Brain (organoid and tissue), 16 donors: ENCODE measurements at places on chromosomes 7 and 10. TPM values are rescaled to one million over a fixed set of nuclear protein-coding genes. Genes with fewer than 3 reads are reported as not detected.

DNA sequence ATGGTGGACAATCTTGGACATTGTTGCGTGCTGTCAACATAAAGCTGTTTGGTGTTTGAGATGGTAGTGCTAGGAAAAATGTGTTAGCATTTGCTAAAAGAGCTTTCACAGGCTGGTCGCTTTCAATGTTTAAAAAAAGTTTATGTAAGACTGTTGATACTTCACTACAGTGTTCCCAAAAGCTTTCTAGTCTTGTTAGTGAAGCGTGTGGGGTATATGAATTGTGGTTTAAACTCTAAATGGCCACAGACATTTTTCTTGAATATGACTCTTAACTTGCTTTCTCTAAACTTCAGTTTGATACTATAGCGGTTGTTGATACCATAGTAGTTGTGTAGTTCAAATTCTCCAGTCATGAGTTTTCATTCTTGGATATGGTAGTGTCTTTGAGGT lies 44.9 kb downstream of the MCU start:
- DNase-seq = no peak

- DNase-seq = no peak
Observed at GRCh38 chr10:119776536-119776935, 50.7 kb downstream of the INPP5F start.

- DNase-seq = no peak
Observed at GRCh38 chr7:51325908-51326307, 9.3 kb upstream of the COBL start.

- DNase-seq = no peak
Observed at GRCh38 chr10:43610636-43611035, 4.4 kb downstream of the ZNF485 start.

DNA sequence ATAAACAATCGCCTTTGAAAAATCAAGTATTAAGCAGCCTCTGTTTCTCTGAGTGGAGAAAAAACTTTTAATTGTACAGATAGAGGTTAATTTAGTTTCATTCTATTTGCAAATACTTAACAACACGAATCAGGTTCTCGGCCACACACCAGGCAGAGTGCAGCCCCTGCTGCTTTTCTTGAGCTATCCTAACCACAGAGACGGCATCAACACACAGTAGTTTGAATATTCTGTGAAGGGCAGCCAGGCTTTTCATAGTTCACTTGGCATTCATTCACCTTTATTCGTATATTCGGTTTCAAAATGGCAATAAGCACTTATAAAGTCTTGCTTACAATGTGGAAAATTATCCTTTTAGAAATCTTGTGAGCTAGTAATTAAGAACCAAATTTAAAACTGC lies 5.7 kb downstream of the ADARB2 start:
- DNase-seq = no peak

Gene RSPH10B
- polyA plus RNA-seq = not detected

Gene CTTNBP2
- 3.2 TPM for polyA plus RNA-seq

Gene INHBA
- 0.17 TPM for polyA plus RNA-seq

Gene PKD1L1
- not detected for polyA plus RNA-seq
